A549 treated with CORT108297 at 1 μM for 4 hours (cell line): ENCODE measurements at places on chromosomes 16 and 17. TPM values are rescaled to one million over a fixed set of nuclear protein-coding genes. Genes with fewer than 3 reads are reported as not detected.

HS3ST2 gene
- not detected in 5 replicates for total RNA-seq

ATP2C2 gene
- 0.04 to 0.10 TPM (median 0.07 TPM) in 4 of 5 replicates, not detected in the other for total RNA-seq

TERB1 gene
- total RNA-seq, result 0.06 to 0.07 TPM in 2 of 5 replicates, not detected in the others

ZP2 gene
- total RNA-seq, result not detected in 5 replicates

GP1BA gene
- total RNA-seq, result not detected in 5 replicates

ZG16B gene
- 0.74 to 1.2 TPM (median 0.82 TPM) in 5 replicates for total RNA-seq

NOXO1 gene
- total RNA-seq, result 0.09 to 0.52 TPM (median 0.21 TPM) in 5 replicates

KRT40 gene
- total RNA-seq, result not detected in 5 replicates

NHLRC4 gene
- 0.18 to 0.31 TPM (median 0.23 TPM) in 5 replicates for total RNA-seq

HS3ST4 gene
- not detected in 5 replicates for total RNA-seq
